AG04449 (cell line): ENCODE measurements at places on chromosomes 16 and 17.

- no peak for DNase-seq
These were observed 12.3 kb upstream of the RAI1 start for GRCh38 chr17:17668775-17669579.

GRCh38 chr17:28724500-28725165, 1.4 kb downstream of the TLCD1 start:
- DNase-seq, result no peak

DNA sequence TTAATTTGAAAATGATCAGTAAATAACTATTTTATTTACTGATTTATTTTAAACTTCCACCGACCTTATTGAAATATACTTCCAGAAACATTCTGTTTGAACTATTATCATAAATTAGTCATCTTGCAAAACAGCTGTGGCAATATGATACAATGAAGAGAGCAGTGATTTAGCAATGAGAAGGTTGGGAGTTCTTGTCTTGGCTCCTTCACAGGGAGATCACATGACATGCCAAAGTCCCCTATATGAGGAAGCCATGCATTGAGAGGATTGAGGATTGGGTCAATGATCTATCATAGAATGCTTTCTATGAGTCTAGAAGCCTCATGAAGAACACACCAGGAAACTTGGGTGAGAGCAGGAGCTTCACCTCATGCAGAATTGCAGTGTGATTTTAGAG, 222.7 kb downstream of the LGALS9B start:
- DNase-seq, result no peak

DNA sequence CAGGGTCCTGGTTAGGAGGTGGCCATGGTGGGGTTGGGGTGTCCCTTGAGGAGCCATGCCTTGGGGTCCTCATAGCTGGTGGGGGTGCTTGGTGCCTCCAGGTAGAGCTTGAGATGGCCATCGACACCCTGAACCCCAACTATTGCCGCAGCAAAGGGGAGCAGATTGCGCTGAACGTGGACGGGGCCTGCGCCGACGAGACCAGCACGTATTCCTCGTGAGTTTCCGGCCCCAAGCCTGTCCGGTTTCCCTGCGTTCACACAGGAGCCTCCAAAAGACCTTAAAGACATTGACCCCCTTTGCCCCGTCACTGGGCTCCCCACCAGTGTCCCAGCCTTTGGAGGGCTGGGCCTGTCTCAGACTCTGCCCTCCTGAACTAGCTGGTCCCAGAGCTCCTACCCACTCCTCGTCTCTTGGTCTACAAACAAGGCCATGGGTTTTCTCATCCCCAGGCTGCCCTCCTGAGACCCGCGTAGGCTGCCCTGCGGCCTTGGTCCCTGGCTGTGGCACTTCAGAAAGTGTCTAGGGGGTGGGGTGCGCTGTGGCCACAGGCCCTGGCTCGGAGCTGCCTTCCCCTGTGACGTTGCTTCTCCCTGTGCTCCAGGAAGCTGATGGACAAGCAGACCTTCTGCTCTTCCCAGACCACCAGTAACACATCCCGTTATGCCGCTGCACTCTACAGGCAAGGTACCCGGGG, 11.8 kb downstream of the POLR3E start:
- no peak for DNase-seq

- no peak for DNase-seq
These were observed 308.7 kb downstream of the SEC14L1 start for GRCh38 chr17:77449373-77449907.

GRCh38 chr17:8162997-8163977, 539 bp upstream of the VAMP2 start:
- DNase-seq, result no peak

GRCh38 chr16:68374961-68375660, 64.3 kb downstream of the PRMT7 start:
- no peak for DNase-seq

DNA sequence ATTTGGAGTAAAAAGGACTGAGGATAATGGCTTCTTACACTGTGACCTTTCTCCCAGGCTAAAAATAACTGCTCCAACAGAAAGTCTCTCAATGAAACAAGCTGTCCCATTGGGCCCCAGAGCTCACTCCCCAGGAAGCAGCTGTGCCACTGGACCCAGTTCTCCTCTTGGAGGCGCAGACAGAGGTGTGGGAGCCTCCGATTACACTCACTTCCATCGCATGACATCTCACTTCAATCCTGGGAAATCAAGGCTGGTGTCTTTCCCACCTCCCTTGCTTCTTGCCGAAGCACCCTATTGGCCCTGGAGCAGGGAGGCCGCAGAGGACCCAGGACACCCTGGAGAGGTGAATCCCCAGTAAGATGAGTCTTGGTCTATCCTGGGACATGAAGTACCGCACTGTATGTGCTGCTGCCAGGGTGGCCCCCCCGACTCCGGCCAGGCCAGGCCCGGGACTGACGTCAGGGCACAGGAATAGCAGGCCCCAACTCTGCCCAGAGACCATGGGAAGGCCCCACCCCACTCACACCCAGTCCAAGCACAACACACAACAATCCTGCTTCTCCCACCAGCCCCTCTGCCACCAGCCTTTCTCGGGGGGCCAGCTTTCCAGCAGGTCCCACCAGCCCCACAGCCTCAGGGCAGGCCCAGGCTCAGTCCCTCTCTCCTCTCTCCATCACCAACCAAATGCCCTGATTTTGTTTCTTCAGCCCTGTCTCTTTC, 29.5 kb downstream of the SRL start:
- DNase-seq, result no peak

- no peak for DNase-seq
These were observed 95.2 kb upstream of the AXIN2 start for GRCh38 chr17:65656390-65657250.

GRCh38 chr16:2473999-2474876, 689 bp upstream of the TBC1D24 start:
- DNase-seq, result no peak
